T-helper 1 cell (primary cell): ENCODE measurements at places on chromosomes 11 and 22.

- no peak for DNase-seq
Observed at GRCh38 chr22:19706661-19707151, 7.6 kb upstream of the SEPTIN5 start.

DNA sequence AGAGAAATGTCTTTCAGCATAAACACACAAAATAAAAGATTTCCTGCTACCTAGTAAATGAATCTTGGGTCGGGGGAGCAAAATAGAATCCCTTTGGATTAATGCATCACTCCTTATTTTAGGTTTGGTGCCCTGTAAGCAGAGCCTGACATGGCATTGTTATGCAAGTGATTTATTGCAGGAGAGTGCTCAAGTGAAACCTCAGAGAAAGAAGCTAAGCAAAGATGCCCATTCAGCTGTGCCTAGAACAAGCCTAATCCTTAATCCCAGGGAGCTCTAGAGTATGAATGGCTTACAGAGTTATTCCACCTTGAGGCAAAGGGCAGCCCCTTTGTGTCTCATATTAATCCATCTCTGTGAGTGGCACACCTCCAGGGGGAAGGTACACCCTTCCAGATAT is 21.1 kb downstream of the C11orf87 start:
- no peak for DNase-seq

- DNase-seq: no peak
Observed at GRCh38 chr11:6410695-6411430, 8.0 kb downstream of the APBB1 start.

DNA sequence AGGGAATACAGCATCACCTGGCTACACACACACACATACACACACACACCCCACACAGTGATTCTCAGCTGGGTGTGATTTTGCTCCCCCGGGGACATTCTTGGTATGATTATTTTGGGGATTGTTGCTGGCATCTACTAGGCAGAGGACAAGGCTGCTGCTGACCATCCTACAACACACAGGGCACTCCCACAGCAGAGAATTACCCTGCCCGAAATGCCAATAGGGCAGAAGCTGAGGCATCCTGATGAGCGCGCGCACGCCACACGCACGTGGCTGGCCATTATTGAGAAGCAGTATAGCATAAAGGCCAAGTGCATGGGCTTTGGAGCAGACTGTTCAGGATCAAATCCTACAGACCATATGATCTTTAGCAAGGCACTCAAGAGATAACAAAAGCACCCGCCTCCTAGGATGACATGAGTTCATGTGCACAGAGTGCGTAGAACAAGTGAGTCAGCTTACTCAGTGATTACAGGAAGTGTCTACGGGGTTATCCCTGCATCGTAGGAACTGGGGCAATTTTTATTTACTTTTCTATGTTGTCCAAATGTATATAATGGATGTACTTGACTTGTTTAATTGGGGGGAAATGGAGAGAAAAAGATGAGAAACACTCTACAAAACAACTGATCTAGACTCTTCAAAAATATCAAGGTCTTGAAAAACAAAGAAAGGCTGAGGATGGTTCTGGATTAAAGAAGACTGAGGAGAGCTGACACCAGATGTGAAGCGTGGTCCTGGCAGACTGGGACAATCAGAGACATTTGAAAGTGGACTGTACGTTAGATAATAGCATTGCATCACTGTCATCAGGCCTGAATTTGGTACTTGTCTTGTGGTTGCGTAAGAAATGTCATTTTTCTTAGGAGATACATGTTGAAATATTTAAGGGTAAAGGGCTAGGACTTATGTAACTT is 7.2 kb upstream of the EHD1 start:
- peak; percentile 73 for DNase-seq

DNA sequence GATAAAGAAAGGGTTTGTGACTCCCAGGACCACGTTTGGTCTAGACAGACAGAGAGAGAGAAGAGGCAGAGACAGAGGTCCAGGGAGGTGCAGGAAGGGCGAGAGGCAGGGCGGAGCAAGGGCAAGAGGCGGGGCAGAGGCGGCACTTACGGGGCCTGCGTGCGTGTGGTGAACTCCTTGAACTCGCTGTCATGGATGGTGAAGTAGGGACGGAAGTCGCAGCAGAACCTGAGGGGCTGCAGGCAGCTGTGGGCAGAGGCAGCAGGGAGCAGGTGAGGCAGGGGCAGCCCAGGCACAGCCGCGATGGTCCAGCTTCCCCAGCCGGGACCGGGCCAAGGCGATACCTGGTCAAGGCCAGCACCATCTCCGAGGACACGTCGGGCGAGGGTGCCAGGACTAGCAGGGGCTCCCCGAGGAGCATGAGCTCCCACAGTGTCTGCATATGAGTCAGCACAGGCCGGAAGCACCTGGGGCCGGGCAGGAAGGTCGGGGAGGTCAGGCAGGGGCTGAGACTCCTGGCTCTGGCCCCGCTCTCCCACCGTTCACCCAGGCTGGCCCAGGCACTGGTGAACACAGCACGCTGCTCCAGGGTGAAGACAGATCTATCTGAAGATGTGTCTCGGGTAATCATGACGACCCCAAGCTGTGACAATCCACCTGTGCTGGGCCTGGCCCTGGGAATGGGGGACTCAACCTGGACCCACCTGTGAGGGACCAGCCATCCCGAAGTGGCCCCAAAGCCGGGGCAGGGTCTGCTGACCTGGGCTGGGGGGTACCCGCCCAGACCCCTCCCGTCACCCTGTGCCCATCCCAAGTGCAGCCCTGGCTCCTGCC is 7.2 kb upstream of the PLXNB2 start:
- DNase-seq: no peak

- DNase-seq: no peak
Observed at GRCh38 chr11:134244593-134244992, 8.6 kb downstream of the THYN1 start.

DNA sequence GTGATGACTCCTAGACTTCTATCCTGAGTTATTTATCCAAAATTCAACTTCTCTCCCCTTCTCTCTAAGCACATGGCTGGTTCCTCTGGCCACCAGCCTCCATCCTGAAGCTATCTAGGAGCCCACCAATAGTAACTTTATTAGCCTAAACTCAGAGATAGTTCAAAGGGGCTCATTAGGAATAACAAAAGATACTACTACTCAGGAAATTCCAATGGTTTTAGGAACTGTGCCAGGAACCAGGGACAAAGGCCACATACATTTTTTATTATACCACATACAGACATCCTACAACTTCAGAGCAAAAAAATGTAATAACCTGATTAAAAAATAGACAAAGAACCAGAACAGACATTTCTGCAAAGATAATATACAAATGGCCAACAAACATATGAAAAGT is 27.9 kb downstream of the SLC25A17 start:
- no peak for DNase-seq

GRCh38 chr11:6531267-6531752 is 34.2 kb downstream of the DNHD1 start:
- DNase-seq: no peak

DNA sequence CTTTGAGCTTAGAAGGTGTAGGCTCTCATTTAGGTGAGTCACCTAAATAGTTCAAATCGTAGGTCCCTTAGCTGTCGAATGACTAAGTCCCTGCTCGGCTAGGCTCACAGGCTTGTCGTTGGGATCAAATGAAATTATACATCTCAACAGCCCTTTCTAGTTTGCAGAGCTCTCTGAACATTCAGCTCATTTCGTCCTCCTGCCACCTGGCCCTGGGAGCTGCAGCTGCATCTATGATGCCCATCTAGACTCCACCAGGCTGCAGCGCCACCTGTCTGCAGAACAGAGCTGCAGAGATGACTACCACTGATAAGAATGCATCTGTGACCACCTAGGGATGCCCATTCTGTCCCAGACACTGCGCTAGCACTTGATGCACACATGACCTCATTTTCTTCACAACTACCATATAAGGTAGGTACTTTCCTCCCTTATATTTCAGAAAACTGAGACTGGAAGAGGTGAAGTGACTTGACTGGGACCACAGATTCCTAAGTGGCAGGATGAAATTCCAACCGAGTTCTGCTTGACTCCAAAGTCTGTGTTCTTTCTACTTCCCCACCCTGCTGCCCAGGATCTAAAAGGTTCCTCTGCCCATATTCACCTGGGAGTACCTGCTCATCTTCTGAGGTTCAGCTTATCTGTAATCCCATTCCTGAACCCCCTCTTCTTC is 141.1 kb upstream of the NARS2 start:
- peak; percentile 1 for DNase-seq

GRCh38 chr22:43213962-43214361 is 27.0 kb upstream of the TTLL12 start:
- DNase-seq: no peak

DNA sequence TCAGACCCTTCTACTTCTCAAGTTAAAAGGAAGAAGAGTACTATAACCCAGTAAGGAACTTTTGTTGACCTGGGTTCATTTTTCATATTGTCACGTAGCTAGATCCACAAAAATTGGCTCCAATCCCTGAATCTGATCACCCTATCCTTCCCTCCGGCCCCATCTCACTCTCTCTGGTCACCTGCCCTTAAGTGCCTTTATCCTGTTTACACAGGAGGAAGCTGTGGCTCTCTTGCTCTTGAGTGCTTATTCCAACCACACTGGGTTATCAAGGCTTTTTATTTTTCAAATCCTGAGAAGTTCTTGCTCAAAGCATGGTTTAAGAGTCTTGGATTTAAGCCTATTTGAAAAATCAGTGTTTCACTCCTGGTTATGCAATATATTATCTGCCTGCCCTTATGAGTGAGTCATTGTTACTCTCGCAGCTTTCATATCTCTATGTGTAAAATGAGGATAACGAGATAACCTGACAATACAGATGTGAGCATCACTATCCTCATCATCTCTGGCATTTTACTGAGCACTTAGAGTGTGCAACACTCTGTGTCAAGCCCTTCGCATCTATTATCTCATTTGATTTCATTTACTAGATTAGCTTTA is 293.9 kb downstream of the GUCY1A2 start:
- no peak for DNase-seq

DNA sequence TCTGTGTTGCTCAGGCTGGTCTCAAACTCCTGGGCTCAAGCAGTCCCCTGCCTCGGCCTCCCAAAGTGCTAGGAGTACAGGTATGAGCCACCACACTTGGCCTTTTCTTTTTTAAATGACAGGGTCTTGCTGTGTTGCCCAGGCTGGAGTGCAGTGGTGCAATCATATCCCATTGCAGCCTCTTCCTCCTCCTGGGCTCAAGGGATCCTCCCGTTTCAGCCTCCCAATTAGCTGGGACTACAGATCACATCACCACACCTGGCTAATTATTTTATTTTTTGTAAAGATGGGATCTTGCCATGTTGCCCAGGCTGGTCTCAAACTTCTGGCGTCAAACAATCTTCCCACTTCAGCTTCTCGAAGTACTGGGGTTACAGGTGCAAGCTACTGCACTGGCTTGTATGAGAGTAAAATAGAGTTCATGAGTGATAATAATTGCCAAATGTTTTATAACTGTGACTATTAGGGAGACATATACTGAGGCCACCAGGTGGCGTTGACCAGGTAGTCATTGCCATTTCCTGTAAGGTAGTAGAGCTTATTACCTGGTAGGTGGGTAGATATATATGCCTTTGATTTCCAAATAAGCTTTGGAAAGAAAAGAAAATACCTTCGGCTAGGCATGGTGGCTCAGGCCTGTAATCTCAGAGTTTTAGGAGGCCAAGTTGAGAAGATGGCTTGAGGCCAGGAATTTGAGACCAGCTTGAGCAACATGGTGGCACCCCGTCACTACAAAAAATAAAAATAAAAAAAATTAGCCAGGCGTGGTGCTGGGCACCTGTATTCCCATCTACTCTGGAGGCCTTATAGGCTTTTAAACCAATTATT is 5.4 kb downstream of the FDX1 start:
- DNase-seq: no peak

- no peak for DNase-seq
Observed at GRCh38 chr22:17513612-17514011, 49.7 kb upstream of the SLC25A18 start.

GRCh38 chr11:100805506-100806199 is 118.6 kb downstream of the ARHGAP42 start:
- no peak for DNase-seq

DNA sequence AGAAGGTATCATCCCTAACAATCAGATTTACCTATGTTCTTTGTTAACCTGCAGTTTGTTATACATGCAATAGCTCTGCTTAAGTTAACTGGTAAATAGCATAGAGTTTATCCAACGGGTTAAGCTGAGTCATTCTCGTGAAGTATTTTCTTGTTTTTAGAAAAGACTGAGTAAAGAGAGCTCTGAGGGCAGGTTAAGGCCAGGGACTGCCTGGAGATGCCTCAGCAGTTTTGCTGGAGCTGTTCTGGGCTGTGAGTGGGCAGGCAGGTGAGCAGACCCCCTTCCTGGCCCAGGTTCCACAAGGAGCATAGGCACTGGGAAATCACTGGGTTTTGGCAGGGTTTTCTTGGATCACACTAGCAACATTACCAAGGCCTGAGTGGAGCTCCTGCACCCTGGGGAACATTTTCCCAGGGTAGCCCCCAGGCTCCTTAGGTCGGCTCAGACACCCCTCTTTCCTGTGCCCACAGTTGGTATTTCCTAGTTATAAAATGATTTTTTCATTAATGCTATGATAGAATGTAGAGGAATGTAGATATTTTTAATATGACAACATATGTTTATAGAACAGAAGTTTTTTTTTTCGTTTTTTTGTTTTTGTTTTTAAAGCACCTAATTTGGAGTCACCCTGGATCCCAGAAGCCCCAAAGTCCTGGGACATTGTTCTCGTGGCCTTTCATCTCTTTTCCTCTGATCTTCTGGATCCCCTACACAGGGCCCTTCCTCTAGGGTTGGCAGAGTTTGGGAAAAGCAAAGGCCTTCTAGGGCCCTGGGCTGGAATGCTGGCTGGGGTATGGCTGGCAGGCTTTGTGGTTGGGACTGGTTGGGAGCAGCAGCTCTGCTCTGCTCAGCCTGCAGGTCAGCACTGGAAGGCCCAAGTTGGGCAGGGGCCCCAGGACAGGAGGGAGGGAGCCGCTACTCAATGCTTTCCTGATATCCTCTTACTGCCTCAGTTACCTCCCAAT is 26.7 kb downstream of the IRAG1 start:
- no peak for DNase-seq

DNA sequence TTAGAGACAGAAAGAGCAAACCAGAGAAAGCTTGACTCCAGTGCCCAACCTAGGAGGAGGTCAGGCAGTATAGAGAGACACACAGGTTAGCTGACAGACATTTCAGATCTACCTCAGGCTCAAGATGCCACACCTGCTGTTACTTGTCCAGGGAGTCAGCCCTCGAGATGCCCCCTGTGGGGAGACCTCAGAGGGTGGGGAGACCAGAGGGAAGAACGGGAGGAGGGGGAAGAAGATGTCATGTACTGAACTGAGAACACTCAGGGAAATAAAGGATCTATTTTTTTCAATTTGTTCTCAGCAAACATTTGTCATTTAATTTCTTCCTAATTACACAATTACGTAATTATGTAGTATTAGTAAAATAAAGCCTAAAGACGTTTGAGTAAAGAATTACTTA is 196.3 kb upstream of the CADM1 start:
- DNase-seq: no peak

- DNase-seq: no peak
Observed at GRCh38 chr11:44397586-44398178, 87.7 kb upstream of the ALX4 start.

DNA sequence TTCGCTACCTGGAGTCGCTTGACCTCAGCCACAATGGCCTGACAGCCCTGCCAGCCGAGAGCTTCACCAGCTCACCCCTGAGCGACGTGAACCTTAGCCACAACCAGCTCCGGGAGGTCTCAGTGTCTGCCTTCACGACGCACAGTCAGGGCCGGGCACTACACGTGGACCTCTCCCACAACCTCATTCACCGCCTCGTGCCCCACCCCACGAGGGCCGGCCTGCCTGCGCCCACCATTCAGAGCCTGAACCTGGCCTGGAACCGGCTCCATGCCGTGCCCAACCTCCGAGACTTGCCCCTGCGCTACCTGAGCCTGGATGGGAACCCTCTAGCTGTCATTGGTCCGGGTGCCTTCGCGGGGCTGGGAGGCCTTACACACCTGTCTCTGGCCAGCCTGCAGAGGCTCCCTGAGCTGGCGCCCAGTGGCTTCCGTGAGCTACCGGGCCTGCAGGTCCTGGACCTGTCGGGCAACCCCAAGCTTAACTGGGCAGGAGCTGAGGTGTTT is 12.8 kb downstream of the TSKU start:
- DNase-seq: no peak
